Stimulated activated CD4-positive, alpha-beta T cell treated with anti-CD3 and anti-CD28 coated beads, Interleukin-2, amount 100 ng/mL, for 48 hours (primary cell): ENCODE measurements at places on chromosomes 7 and 10.
A peak's percentile ranks its signal among the peaks of the same experiment; 100 is the strongest.

- no peak for DNase-seq
Observed at GRCh38 chr7:78510580-78511188, 712.1 kb downstream of the PHTF2 start.

DNA sequence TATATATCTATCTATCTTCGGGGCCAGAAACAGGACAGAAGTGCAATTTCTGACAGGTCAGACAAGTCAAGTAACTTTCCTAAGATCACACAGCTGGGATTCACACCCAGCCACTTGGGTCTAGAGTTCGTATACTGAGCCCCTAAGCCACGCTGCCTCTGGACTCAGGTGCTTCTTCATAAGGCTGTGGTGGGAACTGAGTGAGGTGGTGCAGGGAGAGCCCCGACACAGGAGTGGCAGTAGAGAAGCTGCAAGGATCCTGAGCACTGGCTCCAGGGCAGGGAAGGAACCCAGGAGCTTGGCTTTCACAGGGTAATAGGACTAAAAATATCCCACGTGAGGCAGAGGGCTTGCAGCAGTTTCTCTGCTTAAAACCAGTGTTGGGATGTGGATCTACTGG lies 33.8 kb downstream of the C10orf53 start:
- DNase-seq: no peak

DNA sequence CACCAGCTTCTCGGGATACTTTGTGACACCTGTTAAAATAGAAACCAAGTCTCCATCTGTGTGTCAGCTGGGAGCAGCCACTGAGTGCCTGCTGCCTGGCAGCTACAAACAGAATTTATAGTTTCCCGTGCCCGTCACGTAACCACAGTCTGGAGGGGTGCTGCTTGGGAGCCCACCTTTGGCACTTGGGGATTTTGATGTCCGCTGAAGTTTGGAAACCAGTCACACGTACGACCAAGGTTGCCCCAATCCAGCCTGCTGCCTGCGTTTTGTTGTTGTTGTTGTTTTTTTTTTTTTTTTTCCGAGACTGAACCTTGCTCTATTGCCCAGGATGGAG lies 1.6 kb downstream of the TRRAP start:
- DNase-seq: no peak

- DNase-seq: no peak
Observed at GRCh38 chr7:128891942-128892269, 18.6 kb downstream of the KCP start.

- peak; percentile 61 for DNase-seq
Observed at GRCh38 chr7:8436965-8437364, 3.6 kb downstream of the NXPH1 start.

DNA sequence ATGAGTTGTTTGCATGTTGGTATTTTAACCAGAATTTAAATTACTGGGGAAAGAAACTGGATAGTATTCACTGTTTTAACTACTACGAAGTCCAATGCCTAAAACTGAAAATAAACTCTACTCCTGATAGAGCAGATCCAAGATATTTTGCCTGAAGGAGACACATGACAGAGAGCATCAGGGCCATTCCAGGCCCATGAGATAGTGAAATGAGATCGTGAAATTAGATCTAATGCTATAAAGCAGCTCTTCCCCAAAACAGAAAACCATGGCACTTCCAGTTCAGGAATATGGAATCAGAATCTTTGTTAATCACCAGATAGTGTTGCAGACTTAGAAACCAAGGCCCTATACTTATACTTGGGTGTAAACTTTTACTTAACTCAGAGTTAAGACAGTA lies 124.3 kb upstream of the CACNA2D1 start:
- DNase-seq: no peak

DNA sequence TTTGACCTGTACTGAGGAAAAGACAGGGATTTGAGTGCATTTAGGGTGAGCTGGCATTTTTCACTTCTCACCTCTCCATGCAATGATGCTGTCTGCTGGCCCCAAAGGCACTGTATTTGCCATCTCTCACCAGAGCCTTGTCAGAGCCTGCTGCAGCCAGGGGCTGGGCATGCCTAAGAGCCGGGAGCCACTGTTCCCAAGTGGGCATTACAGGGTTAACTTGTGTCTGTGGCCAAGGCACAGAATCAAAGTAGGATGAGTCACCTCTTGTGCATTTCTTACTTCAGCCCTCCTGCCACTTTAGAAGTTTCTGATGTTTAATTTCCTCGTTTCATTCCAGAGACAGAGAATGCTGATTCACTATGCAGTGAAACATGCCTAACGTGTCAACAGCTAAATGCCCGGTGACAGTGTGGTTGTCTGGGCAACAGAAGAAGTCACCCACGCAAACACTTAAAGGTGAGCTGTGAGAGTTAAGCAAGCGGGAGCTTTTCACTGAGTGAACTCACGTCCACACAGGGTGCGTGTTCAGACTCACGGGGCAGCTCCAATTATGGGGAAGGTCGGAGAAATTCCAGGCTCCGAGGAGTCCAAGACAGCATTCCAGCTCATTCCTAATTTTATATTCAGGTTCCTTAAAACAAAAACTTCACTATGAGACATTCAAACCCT lies 57.1 kb upstream of the IGFBP3 start:
- peak; percentile 4 for DNase-seq

GRCh38 chr10:71042216-71042615 lies 153.9 kb upstream of the PCBD1 start:
- no peak for DNase-seq

GRCh38 chr10:86062198-86062550 lies 304.4 kb downstream of the GRID1 start:
- DNase-seq: no peak

- no peak for DNase-seq
Observed at GRCh38 chr10:94496010-94496409, 49.6 kb upstream of the HELLS start.

- DNase-seq: no peak
Observed at GRCh38 chr10:75398200-75398691, 3.3 kb downstream of the ZNF503 start.
